ENCODE measurements at places on chromosomes 5 and 9. TPM values are rescaled to one million over a fixed set of nuclear protein-coding genes. Genes with fewer than 3 reads are reported as not detected.

- H3K36me3 ChIP-seq = peaks cover 75% of the 10 kb centered on the region
- no peak overlapping the region for H3K4me3 ChIP-seq
- no peaks in the 10 kb centered on the region for H3K27me3 ChIP-seq
- H3K27ac ChIP-seq = no peak overlapping the region
- DNase-seq = no peak
- H3K4me1 ChIP-seq = no peaks in the 10 kb centered on the region
Measured at GRCh38 chr5:170057311-170057710, 48.4 kb upstream of the FOXI1 start.

DNA sequence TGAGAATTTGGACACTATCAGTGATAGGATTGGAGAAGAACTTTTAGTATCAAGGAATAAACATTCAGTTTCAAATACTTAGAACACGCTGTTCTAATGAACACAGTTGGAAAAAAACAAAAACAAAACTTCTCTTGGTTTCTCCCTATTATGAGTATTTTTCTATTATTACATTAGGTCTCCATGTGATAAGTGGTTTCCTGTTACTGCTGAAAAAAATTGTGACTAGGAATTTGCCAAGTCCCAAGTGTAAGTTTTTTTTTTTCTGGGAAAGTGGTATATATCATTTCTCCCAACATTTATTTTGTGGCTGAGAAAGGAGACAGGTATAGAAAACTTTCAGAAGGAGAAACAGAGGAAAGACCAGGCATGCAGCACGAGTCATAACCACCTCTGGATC, 41.1 kb downstream of the PCSK1 start:
- H3K27me3 ChIP-seq = peaks cover 21% of the 10 kb centered on the region
- no peaks in the 10 kb centered on the region for H3K36me3 ChIP-seq
- H3K27ac ChIP-seq = no peak overlapping the region
- DNase-seq = no peak

GRCh38 chr9:93904649-93905472, 50.3 kb downstream of the BARX1 start:
- peak overlapping the region; percentile 2 for H3K27ac ChIP-seq
- DNase-seq = no peak
- peaks cover 2% of the 10 kb centered on the region for H3K4me1 ChIP-seq
- H3K36me3 ChIP-seq = no peaks in the 10 kb centered on the region
- no peak overlapping the region for H3K4me3 ChIP-seq

DNA sequence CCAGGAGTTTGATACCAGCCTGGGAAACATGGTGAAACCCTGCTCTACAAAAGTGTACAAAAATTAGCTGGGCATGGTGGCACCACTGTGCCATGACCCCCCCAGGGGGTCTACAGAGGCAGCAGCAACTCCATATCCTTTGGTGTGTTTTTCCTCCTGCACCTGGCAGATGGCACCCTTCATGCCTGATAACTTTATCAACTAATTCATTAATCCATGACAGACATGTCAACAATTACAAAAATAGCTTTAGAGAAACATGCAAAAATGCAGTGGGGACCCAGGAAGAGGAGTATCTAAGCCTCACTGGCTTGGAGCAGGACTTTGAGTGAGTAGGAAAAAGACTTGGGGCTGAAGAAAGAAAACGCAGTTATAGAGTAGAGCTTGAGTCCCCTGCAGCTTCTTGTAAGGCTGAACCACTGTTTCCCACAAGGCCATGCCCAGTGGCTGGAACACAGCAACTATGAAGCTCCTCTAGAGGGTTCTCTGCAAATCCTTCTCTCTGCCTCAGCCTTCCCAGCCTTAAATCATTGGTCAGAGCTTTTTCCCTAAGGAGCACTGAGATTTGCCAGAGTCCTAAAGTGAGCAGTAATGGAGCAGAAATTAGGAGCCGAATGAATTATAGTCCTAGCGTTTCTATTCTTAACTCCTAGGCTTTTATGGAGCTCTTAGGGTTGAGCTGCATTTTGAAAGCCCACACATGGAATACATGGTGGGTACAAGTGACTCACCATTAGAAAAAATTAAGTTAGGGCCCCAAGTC, 25.5 kb upstream of the B4GALT1 start:
- no peak for DNase-seq
- no peak overlapping the region for H3K27ac ChIP-seq
- H3K4me3 ChIP-seq = no peak overlapping the region

DNA sequence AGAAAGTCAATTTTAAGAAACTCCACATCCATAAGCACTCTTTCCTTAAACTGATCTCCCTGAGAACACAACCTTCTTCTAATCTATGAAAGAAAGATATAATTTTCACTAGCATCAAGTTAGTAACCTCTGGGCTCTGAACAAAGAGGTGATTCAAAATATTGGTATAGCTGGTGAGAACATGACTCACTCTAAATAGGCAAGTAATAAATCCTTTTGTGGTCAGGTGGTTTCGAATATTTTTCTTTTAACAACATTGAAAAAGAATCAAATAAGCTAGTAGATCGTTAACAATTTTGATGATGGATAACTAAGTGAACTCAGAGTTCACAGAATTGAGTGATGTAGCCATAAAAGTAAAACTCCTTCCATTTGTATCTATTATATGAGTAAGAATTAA, 150.6 kb upstream of the IQGAP2 start:
- no peaks in the 10 kb centered on the region for H3K36me3 ChIP-seq
- H3K4me1 ChIP-seq = peaks cover 11% of the 10 kb centered on the region
- H3K27ac ChIP-seq = no peak overlapping the region
- no peak for DNase-seq

DNA sequence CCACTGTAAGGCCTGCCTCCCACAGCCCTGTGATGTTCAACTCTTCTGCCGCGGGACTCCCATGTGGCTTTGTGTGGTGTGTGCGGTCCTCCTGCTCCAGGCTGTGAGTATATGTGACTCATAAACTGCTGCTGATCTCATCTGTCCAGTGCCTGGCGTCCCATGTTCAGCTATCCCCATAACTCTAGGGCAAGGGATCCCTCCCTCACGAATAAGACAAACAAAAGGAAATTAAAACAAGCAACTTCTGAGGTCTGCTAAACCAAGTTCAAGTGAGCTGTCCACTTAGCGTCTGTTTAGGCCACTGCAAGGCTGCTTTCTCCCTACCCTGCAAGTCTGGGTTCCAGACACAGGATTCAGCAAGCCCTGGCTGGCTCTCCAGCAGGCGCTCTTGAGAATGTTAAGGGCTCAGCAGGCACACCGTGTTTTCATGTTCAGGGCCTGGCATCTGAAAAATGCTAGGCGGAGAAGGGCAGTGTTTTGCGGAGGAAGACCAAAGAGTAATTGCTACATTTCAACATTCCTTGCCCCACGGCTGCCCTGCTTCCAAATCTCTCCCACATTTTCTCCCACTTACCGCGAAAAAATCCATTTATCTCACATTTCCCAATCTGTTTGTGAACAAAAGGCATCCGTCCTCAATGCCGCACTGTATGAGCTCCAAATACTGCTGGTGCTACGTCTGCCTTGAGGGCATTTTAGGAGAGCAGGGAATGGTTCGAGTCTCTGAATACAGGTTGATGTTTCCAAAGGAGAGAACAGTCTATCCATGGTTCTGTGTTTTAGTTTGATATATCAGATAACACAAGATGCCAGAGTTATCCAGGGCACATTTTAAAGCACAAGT, 280.2 kb downstream of the SEMA5A start:
- no peaks in the 10 kb centered on the region for H3K4me1 ChIP-seq
- no peaks in the 10 kb centered on the region for H3K27me3 ChIP-seq
- no peaks in the 10 kb centered on the region for H3K36me3 ChIP-seq

TCF7 gene
- total RNA-seq = 283 TPM

ITGA2 gene
- 3.9 TPM for total RNA-seq
